T-helper 1 cell treated with Interleukin-12 subunit alpha and Interleukin-12 subunit beta and Interleukin-4 antibody, amounts not matched to agents 30 ng/mL and 1 ng/mL, for 36 hours (primary cell): ENCODE measurements at places on chromosomes 3 and 15. TPM values are rescaled to one million over a fixed set of nuclear protein-coding genes. Genes with fewer than 3 reads are reported as not detected.

PLCB2 gene
- 178 TPM in 2 replicates for total RNA-seq

CNTN6 gene
- total RNA-seq, result not detected in 2 replicates

LEKR1 gene
- total RNA-seq, result 0.59 and 1.3 TPM in 2 replicates

SEMA6D gene
- 0.32 TPM in 1 of 2 replicates, not detected in the other for total RNA-seq
